H1 (cell line): ENCODE measurements at places on chromosomes 7 and 10.

DNA sequence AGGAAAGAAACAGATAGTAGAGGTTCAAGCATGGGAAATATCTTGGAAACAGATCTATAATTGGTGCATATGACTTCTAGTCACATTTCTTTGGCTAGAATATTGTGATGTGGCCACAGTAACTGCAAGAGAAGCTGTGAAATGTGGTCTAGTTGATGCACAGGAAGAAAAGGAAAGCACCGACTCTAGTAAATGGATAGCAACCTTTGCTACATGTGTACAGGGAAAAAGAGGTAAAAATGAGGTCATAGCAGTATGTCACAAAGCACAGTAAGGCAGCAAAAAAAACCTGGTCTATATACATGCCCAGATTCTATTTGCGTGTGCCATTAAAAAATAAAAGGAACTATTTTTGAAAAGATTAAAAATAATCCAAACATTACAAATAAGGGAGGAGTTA is 102.6 kb upstream of the LRRN3 start:
- no peak for DNase-seq

DNA sequence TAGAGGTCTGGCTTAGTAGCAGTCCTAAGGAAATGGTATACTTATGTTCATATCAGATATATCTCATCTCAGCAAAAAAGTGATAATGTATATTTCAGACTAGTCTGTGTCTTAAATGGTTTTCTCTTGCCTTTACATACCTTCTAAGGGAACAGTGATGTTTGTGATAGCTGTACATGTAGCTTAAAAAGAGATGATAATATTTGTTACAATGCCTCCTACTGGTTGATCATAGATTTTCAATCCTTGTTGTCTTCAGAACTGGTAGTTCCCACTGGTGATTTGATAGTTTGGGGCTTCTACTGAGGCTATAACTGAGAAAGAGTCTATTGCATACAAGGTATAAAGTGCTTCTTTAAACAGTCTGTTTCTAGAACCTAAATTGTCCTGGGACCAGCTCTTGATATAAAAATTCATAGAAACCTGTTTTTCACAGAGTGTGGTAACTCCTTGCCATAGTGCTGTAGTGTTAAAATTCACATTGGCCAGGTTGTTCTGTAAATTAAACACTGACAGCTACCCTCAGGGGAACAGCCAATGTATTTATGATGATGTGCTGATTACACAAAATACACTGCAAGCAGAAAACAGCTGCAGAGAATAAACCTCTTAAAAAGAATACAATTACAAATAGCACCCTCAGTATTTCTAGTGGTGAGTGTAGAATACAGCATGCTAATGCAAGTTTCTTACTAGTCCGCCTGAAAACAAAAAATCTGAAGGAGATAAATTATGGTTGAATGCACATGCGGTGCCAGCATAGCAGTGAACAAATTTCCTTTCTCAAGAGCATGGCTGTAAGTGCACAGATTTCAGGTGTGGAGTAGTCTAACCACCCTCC is 90.3 kb downstream of the BTRC start:
- DNase-seq = no peak

DNA sequence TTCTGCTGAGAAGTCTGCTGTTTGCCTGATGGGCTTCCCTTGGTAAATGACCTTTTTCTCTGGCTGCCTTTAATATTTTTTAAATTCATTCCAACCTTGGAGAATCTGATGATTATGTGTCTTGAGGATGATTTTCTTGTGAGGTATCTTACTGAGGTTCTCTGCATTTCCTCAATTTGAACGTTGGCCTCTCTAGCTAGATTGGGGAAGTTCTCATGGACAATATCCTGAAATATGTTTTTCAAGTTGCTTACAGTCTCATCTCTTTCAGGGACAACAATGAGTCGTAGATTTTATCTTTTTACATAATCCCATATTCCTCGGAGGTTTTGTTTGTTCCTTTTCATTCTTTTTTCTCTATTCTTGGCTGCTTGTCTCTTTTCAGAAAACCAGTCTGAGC is 208.4 kb downstream of the KIF20B start:
- no peak for DNase-seq

DNA sequence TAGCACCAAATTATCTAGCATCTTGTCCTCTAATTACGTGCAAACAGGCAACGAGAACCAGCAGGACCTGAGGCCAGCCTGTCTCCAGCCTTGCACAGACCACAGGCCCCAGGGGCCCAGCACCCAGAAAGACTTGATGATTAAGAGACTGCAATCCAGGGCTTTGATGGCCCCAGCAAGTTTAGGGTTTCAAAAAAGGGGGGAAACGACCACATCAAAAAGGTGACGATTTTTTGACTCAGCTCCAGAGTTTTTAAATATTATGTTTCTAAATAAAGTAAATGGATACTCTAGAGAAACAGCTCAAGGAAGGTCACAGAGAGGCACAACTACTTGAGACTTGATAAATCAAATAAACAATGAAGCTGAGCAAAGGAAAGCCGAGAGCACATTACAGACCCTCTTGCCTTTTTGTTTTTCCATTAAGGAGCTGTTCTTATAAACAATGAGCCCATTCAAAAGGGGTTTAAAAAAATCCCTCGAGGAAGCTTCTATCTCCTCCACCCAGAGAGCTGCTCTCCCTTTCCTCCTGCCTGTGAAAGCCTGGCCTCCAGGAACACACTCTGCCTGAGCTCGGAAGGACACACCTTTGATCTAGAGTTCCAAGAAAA is 44.1 kb downstream of the GLI3 start:
- DNase-seq = no peak

GRCh38 chr10:124300224-124300623 is 118.5 kb downstream of the OAT start:
- DNase-seq = no peak

GRCh38 chr7:1679326-1679965 is 9.4 kb downstream of the ELFN1 start:
- DNase-seq = no peak

DNA sequence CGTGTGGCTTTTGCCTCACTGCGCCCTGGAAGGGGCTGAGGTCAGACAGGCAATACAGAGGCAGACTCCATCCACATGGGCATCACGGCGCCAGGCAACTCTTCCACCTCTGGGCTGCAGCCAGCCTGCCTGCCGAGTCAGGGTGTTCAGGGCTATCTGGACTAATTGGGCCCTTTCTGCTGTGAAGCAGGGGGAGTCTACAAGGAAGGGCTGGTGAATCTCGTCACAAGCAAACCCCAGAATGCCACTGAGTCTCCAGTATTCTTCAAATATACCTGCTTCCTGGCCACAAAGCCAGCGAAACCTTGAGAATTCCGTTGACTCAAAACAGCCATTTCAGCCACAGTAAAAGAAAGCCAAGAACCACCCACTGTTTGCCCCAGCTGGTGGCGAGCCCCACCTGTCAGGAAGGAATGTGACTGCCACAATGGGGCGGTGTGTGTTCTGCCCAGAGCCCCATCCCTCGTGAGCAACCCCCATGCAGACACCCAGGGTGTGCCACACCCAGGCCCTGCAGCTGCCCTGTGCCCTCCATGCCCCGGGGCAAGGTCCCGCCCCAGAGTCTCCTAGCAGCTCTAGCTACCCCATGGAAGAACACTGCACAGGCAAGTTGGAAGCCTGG is 117.3 kb downstream of the FAM53B start:
- no peak for DNase-seq

DNA sequence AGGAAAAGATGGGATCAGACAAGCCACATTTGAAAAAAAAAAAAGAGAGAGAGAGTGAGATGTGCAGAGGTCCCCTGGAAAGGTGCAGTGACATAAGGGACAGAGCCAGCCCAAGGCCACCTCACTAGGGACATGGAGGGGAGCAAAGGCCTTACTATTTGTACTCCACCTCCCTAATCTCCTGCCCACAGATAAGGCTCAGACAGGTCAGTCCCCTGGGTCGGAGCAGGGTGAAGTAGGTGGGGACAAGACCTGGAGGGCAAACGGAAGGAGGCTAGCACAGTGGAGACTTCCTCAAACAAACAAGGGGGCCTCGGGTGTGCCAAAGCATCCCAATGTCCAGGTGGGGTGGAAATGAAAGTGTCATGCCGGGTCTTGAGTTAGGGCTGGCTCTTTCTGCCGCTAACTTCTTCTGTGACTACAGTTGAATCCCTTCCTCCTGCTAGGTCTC is 7.0 kb downstream of the PRF1 start:
- peak; percentile 40 for DNase-seq

DNA sequence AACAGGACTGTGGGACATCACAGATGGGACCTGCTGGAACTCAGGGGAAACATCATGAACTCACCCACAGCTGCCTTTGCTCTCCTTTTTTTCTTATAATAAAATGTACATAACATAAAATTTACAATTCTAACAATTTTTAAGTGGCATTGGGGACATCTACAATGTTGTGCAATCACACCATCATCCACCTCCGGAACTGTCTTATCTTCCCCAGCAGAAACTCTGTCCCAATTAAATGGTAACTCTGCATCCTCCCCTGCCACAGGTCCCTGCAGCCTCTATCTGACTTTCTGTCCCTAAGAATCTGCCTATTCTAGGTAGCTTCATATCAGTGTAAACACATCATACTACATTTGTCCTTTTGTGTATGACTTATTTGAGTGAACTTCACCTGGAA is 19.4 kb upstream of the TMEM72 start:
- no peak for DNase-seq

GRCh38 chr7:27840760-27841364 is 100.9 kb downstream of the TAX1BP1 start:
- no peak for DNase-seq

- DNase-seq = no peak
Observed at GRCh38 chr7:155644971-155645509, 579 bp downstream of the RBM33 start.

DNA sequence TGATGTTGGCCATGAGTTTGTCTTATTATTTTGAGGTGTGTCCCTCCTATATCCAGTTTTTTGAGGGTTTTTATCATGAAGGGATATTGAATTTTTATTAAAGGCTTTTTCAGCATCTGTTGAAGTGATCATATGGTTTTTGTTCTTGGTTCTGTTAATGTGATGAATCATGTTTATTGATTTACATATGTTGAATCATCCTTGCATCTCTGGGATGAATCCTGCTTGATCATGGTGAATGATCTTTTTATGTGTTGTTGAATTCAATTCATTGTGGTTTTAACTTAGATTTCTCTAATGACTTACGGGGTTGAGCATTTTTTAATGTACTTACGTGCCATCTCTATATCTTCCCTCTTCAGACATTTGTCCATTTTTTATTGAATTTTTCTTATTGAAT is 22.9 kb downstream of the DLD start:
- DNase-seq = no peak

DNA sequence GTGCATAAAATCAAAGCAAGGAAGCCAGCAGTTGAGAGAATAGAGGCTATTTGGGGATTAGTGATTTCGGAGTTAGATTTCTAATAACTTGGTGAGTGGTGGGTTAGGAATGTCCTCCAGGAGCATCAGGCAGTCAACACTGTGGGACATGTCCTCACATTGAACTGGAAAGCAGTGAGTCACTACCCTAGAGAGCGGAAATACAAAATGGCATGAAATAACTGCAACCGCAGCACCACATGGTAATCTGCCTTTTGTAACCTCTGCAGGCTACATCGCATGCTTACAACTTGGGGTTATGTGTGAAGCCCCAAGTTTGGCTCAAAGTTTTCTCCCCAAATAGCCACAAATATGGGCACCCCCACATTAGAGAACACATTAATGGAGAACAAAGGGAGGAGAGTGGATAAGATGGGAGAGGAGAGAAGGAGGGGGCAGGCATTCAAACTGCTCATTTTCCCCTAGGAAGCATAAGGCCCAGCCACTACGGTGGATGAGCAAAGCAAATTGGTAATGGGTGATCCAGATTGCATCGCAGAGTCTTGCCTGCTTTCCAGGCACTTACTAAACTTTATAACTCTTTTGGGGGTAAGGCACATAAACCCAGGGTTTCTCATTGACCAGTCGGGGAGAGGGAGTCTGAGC is 22.0 kb upstream of the SLF2 start:
- peak; percentile 33 for DNase-seq

GRCh38 chr7:98314469-98314868 is 33.0 kb downstream of the BRI3 start:
- no peak for DNase-seq

- DNase-seq = no peak
Observed at GRCh38 chr7:2580636-2581035, 21.9 kb downstream of the IQCE start.

- DNase-seq = no peak
Observed at GRCh38 chr10:120048391-120048790, 155.9 kb downstream of the SEC23IP start.

GRCh38 chr7:149866779-149867447 is 6.9 kb upstream of the ATP6V0E2 start:
- no peak for DNase-seq

DNA sequence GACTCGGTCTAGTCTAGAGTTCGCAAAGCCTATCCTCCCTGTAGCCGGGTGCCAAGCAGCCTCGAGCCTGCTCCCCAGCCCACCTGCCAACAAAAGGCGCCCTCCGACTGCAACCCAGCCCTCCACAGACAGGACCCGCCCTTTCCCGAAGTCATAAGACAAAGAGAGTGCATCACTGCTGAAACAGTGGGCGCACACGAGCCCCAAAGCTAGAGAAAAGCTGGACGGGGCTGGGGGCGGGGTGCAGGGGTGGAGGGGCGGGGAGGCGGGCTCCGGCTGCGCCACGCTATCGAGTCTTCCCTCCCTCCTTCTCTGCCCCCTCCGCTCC is 622 bp upstream of the COL1A2 start:
- DNase-seq = peak; percentile 79

DNA sequence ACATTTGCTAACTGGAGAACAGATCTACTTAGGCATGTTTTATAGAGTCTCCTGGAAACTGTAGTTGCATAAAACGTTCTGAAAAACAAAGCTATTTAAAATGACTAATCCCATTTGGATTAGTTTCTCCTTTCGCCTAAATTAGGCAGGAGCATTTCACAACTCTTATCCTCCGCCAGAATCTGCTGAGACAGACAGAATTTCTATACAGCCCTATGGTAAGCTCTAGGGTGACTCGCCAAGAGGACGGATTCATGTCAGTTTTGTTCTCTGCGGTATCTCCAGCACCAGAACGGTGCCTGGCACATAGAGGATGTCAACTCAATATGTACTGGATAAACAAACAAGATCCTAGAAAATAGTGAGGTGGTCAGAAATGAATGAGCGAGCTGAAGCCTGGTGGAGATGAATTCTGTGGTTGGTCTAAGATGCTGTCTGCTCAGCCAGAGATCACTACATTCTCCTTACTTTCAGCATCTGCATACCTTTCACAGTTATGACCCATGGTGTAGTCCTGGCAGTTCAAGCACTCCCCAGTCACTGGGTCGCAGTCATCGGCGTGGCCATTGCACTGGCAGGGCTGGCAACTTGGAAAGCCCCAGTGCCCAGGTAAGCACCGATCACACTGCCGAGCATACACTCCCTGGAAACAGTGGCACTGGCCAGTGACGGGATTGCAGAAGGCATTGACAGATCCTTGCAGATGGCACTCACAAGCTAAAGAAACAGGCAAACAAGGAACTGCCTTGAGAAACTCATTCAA is 44.0 kb downstream of the LAMB1 start:
- DNase-seq = no peak
